Stimulated activated CD8-positive, alpha-beta memory T cell treated with anti-CD3 and anti-CD28 coated beads, Interleukin-7, amount 100 ng/mL, for 4 hours (primary cell): ENCODE measurements at places on chromosomes 16 and 17.

DNA sequence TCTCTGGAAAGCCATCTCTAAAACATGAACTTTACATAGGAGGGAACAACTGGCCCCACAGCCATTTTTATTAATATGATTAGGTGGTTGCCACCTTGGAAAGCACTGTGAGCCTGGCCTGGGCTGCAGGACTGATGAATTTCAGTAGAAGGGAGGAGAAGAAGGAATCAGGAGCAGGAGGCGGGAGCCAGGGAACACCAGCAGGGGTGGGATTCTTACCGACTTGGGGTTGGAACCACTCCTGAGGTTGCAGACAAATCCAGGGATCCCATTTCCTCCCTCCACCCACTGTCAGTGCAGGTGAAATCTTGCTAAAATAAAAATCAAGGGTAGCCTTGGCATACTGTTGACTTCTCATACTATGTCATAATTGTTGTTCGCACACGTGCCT lies 16.9 kb upstream of the MAP3K14 start:
- DNase-seq = no peak

DNA sequence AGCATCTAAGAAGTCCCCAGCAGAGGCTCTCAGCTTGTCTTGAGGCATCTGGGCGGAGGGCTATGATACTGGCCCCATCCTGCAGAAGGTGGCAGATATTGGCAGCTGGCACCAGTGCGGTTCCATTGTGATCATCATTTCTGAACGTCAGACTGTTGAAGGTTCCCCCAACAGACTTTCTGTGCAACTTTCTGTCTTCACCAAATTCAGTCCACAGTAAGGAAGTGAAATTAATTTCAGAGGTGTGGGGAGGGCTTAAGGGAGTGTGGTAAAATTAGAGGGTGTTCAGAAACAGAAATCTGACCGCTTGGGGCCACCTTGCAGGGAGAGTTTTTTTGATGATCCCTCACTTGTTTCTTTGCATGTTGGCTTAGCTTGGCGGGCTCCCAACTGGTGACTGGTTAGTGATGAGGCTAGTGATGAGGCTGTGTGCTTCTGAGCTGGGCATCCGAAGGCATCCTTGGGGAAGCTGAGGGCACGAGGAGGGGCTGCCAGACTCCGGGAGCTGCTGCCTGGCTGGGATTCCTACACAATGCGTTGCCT lies at the start of gene CIITA:
TSS of gene CIITA (plus strand) at position 404 of the 543 bp plus-strand sequence. CDS start at position 533, 129 bp downstream.
- DNase-seq = peak; percentile 48

DNA sequence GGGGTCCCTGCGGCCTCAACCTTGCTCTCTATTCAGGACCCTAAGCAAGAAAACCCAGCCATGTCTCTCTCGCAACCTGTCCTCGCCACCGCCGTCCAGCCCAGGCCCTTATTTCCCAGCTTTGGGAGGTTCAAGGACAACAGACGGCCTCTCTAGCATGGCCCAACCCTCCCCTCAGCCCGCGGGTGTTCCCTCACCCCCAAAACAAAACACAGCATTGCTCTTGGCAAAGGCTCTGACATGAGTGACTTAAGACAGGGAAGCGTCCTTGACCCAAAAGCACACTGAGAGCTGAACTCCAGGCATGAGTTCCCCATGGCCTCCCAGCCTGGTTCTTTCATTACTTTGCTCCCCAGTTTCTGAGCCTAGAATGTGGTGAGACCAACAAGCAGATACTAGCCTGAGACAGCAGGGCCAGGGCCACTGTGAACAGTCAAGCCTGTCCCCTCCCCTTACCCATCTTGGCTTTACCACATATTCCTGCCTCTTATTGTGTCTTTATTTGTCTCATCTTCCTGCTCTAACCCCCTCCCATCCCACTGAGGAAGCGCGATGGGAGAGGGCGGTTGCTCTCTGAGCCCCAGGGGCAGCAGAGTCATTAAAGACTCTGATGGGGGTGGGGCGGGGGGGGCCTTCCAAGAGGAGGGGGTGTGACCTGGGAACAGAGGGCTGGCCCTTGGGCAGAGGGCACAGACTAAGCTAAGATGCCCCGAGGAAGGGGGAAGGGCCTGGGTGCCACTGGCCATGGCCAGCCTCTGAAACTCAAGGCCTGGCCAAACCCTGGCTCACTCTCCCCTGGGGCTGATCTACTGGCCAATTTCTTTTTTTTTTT lies 11.8 kb downstream of the SREBF1 start:
- no peak for DNase-seq

- no peak for DNase-seq
Measured at GRCh38 chr17:9886141-9886930, 18.7 kb downstream of the RCVRN start.

DNA sequence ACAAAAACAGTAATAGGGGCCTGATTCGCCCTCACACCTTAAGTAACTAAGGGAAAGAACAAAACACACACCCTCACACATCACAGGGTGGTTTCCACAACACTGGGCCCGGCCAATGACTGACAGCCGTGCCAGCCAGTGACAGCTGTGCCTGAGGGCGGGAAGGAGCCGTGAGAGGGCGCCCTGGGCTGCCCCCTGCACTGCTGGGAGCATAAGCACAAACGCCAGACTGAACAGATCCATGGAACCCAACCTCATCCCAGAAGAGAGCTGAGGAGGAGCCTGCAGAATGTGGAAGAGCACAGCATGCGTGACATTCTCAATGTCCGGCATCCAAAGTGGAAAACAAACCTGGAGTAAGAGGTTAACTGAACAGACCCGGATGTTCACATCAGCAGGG lies 16.0 kb downstream of the CSNK1D start:
- DNase-seq = peak; percentile 56

GRCh38 chr17:29124135-29124924 lies 55.9 kb downstream of the MYO18A start:
- no peak for DNase-seq

DNA sequence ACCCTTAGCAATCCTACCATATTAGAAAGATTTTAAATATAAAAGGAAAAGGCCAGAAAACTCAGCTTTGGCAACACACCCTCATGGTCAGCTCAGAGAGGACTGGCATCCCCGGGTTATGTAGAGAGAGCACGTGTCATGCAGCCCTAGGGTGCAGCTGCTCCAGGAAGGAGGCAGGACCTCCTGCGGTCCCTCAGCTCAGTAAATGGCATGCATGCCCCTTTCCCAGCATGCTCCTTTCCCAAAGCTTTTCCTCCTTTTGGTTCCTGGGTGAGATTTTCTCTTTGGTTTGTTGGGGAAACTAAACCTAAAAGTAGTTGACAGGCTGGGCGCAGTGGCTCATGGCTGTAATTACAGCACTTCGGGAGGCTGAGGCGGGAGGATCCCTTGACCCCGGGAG lies 3.9 kb downstream of the GAN start:
- no peak for DNase-seq

- no peak for DNase-seq
Measured at GRCh38 chr16:24749310-24749709, 19.9 kb downstream of the TNRC6A start.

DNA sequence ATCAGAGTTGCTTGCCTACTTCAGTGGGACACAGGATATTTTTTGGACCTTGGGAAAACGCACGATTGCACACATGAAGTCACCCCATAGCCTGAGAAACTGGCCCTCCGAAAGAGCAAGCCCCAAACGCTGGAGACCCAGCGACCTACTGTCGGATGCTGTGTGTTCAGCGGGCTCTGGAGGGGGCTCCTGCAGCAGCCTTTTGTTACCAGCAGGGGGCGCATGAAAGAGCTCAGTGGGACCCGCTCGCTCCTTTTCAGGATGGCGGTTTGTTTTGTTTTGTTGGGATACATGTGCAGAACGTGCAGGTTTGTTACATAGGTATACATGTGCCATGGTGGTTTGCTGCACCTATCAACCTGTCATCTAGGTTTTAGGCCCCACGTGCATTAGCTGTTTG lies 28.4 kb downstream of the MYH3 start:
- DNase-seq = no peak

GRCh38 chr17:20063665-20064648 lies 54.8 kb downstream of the SPECC1 start:
- DNase-seq = no peak
